ENCODE measurements at places on chromosomes 7 and 10. TPM values are rescaled to one million over a fixed set of nuclear protein-coding genes. Genes with fewer than 3 reads are reported as not detected.
A peak's percentile ranks its signal among the peaks of the same experiment; 100 is the strongest.

The CISD1 gene
- 6.1 TPM for total RNA-seq

The PNLIPRP1 gene
- 4,088 TPM for total RNA-seq

The SH2D4B gene
- not detected for total RNA-seq

The FAM180A gene
- total RNA-seq = 0.38 TPM

The DOCK1 gene
- total RNA-seq = 23.0 TPM

The MUC12 gene
- not detected for total RNA-seq

The OPN1SW gene
- total RNA-seq = not detected

DNA sequence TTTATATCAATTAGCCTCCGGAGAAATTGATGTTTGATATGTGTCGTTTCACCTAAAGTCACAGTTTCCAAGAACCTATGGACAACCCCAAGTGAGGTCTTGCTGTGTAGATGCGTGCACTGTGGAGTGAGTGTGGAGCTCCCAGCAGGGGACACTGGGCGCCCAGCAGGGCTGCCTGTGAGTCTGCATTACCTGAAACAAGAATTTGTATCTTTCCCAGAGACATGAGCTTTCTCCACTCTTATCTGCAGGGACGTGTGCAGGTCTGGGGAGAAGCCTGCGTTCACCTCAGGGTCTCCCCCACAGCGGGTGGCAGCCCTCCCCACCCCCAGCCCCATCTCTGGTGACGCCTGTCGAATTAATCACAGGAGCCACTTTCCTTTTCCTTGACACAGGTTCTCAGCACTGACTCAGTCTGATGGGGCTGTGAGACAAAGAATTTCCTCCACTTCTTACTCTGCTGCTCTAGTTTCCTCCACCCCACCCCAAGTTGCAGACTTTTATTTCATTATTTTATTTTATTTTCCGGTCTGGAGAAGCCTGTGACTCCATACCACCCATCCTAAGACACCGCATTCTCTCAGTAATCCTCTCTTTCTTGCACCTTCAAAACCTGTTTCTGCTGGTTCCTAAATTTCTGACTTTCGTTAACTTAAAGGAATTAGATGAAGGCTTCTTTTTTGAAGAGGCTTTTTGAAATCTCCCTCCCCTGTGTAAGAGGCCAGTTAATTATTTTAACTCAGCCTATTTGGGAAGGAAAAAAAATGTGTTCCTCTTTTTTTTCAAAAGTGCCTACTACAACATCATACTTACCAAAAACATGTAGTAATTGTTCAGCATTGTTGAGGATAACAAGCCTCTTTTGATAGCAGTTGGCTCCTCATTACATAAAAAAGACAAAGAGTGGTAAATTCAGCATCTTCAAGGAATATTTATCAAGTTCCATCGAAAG is 17.0 kb upstream of the INSIG1 start:
- no peak for DNase-seq

DNA sequence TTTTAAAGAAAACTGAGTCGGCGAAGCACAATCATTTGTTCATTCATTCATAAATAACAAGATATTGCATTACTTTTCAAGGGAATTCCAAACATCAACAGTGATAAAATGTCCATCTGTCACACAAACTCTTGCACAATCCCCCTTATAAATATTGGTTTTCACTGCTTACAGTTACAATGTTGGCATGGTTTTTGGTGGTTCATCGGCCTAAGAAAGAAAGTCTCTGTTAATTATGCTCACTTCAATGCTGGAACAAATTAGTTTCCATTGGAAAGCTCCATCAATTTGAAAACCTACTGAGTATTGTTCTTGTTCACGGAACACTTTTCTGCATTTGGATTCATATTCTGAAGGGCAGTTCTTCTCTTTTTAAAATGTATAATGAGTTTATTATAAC is 188.5 kb downstream of the JAZF1 start:
- DNase-seq = no peak

DNA sequence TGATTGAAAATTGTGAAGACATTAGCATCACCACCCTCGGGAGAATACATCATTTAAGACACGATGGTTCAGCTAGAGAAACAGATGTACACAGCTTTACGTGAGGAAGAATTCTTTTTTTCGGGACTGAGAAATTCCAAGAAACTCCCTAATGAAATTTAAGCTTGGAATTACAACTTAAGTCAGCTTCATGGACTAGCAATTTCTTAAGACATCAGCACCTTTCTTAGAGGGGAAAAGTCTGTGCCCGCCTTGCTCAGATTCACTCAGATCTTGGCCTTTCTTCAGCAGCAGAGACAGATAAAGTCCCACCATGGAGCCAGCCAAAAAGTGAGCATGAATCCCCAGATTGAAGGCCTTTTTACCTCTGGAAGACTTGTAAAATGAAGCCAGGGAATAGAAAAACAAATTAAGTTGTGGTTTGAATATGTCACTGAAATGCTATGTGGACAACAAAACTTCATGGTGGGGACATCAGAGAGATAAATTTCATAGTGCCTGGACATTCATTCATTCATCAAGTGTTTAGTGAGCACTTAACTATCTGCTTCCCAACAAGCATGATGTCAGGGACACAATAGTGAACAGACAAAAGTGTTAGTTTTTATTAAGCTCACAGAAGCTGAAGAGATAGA is 32.1 kb downstream of the PRKG1 start:
- DNase-seq = no peak

DNA sequence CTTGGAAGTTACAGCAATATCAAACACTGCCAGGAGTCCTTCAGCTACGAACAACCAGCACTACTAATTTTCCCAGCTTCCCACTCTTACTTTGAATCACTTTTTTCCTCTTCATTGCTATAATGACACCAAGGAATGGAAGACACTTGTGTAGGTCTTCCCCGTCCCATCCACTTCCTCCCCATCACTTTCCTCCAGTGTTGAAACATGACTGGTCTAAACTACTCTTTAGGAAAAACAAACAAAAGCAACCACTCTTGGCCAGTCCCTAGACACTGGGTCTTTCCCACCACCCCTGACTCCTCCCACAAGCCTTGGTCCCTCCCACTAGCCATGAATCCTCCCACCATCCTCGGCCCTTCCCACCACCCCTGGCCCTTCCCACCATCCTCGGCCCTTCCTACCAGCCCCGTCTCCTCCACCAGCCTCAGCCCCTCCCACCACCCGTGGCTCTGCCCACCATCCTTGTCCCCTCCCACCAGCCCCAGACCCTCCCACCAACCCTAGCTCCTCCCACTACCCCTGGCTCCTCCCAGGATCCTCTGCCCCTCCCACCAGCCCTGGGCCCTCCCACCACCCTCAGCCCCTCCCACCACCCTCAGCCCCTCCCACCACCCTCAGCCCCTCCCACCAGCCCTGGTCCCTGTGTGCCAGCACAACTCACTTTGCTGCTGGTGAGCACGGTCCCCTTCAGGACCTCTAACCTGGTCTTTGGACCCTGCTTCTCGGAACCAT is 68.5 kb downstream of the CXCL12 start:
- DNase-seq = peak; percentile 84

- DNase-seq = no peak
Measured at GRCh38 chr7:85520175-85520574, 333.3 kb upstream of the SEMA3D start.

DNA sequence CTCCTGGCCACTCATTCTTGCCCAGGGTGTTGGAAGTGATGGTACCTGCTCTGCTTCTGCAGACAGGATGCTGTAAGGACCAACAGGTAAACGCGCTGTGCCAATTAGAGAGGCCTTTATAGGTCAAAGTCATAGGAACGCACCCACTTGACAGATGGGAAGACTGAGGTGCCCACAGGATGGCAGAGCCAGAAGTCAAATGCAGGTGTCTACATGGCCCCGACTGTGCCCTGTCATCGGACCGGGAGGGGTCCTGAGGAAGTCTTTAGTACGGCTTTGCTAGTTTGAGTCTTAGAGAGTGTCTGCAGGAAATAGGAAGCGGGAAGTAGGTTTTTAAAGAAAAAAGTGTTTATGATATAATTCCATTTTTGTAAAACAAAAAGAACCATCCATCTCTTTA is 57.3 kb downstream of the HK1 start:
- no peak for DNase-seq

DNA sequence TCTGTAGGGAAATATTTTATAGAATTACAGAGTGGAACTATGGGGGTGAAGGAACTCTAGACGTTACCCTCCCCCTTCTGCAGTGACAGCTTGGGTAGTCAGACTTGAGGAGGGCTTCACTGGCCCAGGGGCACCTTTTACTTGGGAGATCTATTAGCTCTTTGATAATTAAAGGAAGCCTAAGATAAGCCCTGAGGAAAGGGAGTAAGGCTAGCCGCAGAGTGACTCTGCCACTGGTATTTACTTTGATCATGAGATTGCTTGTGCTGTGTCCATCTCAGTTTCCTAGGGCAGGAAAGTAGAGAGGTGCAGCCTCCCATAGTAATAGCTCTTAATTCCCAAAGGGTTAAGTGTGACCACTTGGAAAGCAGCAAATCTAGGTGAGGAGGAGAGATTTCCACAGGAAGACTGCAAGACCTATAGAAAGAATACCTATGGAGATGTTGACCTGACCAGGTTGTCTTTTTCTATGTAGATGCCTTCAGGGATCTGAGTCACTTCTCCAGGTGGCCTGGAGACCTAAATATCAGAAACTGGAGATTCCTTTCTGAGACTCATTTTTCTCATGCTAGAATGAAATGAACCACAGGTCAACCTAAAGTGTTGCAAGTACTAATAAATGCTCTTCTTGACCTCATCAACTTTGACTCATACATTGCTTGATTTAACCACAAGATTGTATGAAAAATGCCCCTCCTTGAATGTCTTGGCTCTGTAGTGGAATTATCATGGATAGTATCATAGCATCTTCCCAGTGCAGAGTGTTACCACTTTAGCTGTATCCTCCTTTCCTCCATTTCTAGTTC is 447.3 kb upstream of the GHITM start:
- no peak for DNase-seq

DNA sequence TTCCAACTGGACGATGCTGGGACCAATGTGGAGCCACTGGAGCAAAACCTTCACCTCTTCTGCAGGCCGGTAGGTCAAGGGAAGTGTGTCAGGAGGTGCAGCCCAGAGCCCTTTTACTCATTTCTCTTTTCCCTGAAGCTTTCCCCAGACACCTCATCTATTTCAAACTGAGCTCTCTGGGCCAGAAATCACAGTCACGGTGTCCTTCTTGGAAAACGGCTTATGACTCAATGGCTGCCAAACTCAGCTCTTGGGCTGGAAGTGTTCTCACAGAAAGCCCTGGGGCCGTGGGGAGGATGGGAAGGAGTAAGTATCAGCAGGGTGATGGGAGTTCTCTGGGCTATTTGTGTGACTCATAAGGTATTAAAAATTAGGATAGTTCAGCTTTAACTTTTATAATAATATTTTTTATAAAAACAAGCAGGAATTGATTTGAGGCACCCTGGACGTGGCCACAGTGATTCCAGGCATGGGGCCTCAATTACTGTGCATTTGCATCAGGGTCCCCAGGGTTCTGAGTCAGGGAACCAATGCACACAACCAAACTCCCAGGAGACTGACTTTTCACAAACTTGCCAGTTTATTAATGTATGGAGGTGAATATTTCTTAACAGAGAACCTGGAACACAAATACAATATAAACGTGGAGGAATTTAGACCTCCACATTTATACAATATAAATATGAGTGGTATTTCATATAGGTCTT is 187.4 kb upstream of the TMEM72 start:
- DNase-seq = no peak

DNA sequence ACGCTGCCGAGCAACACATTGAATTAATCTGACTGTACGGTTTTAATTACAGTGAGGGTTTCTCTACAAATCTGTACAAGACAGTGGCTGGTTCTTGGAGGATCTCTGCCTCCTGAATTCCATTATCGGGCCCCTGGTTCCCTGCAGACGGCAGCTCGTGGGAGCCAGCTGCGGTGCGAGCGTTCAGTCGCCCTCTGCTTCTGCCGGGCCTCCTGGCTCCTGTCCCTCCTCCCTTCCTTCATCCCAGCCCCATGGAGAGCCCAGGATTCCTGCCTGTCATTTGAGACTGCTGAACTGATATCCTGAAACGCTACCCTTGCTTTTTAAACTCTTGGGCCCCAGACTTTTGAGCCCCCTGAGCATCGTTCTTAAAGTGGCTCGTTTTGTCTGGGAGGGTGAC is 6.6 kb upstream of the DLX6 start:
- no peak for DNase-seq

DNA sequence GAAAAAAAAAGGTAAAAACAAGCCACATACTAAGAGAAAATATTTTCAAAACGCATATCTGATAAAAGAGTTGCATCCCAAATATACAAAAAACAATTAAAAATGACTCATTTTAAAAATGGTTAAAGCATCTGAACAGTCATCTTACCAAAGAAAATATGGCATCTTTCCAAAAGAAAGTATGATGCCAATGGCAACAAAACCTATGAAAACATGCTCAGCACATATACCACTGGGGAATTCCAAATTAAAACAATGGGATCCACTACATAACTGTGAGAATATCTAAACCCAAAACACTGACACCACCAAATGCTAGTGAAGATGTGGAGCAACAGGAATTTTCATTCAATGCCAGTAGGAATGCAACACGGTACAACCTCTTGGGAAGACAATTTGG is 39.3 kb downstream of the VSTM2A start:
- DNase-seq = no peak

DNA sequence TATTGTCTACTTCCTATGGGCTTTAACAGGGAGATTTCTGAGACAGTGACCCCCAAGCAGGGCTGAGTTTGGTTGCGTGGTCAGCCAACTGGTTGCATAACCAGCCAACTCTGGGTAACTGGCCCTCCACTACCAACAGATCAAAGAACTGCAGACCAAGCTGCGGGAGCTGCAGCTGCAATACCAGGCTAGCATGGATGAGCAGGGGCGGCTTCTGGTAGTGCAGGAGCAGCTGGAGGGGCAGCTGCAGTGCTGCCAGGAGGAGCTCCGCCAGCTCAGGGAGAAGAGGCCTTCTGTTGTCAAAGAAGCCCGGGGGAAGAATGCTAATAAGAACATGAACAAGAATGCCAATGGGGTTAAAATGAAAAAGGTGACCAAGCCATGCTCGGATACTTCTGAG is 15.7 kb upstream of the FLNC start:
- DNase-seq = no peak

- DNase-seq = no peak
Measured at GRCh38 chr10:100723770-100724530, 21.4 kb upstream of the PAX2 start.

DNA sequence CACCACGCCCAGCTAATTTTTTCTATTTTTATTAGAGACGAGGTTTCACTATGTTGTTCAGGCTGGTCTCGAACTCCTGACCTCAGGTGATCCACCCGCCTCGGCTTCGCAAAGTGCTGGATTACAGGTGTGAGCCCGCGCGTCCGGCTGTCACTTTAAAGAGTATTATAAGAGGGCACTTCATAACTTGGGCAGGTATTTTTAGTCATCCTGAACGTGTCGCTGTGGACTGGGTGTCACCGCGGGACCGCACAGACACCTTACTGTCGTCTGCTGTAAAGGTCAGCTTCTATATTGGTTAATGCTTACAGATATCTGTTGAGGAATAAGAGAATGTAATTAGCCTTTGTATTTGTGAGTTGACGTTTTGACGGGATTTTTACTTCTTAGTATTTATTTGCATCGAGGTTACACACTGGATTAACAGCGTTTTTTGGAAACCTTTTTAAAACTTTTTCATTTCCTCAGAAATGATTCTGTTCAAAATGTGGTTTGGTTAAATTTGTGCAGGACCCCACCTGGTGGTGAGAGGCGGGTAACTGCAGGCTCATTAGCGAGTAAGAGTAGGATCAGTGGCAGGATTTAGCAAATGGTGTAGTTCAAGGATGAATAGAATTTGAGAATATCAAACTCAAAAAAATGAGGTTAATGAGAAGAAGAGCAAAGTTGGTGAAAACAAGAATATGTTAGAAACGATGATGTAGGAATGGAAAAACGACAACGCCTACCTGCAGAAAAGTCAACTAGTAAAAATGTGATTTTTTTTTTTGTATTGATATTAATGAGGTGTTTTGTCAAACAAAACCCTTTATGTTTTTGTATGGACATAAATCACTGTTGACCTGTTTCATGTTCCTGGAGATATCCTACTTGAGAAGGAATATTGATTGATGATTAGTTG is 3.2 kb downstream of the DNAJB6 start:
- DNase-seq = peak; percentile 64

Measured in pancreas (tissue), 10 donors.